Left ventricle myocardium inferior (tissue), 1 donor: ENCODE measurements at places on chromosomes 2 and 18.

GRCh38 chr2:66436581-66437001 lies 1.7 kb downstream of the MEIS1 start:
- peak overlapping the region; percentile 96 for H3K27ac ChIP-seq
- peak overlapping the region; percentile 81 for H3K4me3 ChIP-seq
- peaks cover 27% of the 10 kb centered on the region for H3K27me3 ChIP-seq
- DNase-seq: no peak
- H3K36me3 ChIP-seq: no peaks in the 10 kb centered on the region
- H3K4me1 ChIP-seq: peaks cover 41% of the 10 kb centered on the region

- H3K27me3 ChIP-seq: no peaks in the 10 kb centered on the region
- H3K4me1 ChIP-seq: peaks cover 11% of the 10 kb centered on the region
- H3K4me3 ChIP-seq: no peak overlapping the region
- no peaks in the 10 kb centered on the region for H3K36me3 ChIP-seq
- no peak overlapping the region for H3K27ac ChIP-seq
- no peak for DNase-seq
Measured at GRCh38 chr2:150587547-150588505, 100.4 kb upstream of the RND3 start.

DNA sequence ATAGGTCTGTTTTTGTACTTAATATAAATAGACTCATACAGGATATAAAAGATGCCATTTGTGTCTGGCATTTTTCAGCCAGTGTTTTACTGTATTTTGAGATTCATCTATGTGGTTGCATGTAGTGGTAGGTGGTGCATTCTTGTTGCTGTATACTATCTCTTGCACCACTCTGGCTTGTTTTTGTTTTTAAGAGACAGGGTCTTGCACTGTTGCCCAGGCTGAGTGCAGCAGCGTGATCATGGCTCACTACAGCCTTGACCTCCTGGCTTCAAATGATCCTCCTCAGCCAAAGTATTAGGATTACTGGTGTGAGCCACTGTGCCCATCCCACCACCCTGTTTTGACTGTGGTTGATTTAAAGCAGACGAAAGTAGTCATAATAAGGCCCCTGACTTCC lies 12.6 kb downstream of the HK2 start:
- peak overlapping the region; percentile 86 for H3K27ac ChIP-seq
- H3K4me3 ChIP-seq: no peak overlapping the region
- peaks cover 82% of the 10 kb centered on the region for H3K4me1 ChIP-seq
- H3K36me3 ChIP-seq: no peaks in the 10 kb centered on the region
- no peak for DNase-seq

DNA sequence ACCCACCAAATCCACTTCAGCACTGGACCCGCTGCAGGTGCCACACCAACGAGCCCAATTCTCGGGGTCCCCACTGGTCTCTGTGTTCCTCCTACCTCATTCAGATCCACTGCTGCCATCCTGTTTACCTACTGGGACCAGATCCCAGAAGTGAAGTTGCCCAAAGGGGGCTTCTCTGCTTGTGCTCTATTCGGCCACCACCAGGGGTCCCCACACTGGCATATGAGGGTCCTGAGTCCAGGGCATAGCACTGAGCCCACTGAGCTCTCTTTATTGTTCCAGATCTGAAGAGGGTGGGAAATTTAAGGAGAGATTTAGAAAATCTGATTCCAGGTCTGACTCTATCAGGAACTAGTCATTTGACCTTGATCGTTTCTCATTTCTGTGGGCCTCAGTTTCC lies 2.4 kb downstream of the GPR45 start:
- H3K4me3 ChIP-seq: no peak overlapping the region
- DNase-seq: no peak
- H3K27me3 ChIP-seq: no peaks in the 10 kb centered on the region
- H3K36me3 ChIP-seq: no peaks in the 10 kb centered on the region
- no peak overlapping the region for H3K27ac ChIP-seq
- no peaks in the 10 kb centered on the region for H3K4me1 ChIP-seq

- H3K27ac ChIP-seq: no peak overlapping the region
- DNase-seq: no peak
- no peaks in the 10 kb centered on the region for H3K36me3 ChIP-seq
Measured at GRCh38 chr2:231398585-231398984, 3.1 kb downstream of the B3GNT7 start.

GRCh38 chr2:31380243-31380642 lies 34.3 kb downstream of the XDH start:
- H3K4me3 ChIP-seq: no peak overlapping the region
- no peaks in the 10 kb centered on the region for H3K4me1 ChIP-seq
- no peak for DNase-seq
- H3K27me3 ChIP-seq: no peaks in the 10 kb centered on the region

DNA sequence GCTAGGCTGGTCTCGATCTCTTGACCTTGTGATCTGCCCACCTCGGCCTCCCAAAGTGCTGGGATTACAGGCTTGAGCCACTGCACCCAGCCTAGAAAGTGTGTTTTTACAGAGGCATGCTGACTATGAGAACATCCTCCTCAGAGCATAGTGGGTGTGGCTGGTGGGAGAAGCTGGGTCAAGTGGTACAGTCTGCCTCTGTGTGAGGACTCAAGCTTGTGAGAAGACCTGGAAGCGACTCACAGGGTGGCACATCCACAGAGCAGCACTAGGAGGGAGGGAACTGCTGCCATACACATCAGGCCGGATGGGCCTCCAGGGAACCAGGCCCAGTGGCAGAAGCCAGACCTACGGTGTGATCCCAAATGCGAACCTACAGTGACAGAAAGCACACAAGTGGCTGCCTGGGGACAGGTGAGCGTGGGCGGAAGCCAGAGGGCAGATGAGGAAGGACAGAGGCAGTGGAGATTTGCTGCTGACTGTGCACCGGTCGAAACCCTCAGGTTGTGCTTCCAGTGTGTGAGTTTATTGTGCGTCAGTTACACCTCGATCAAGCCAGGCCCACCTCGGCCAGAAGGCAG lies 8.9 kb downstream of the ARHGEF4 start:
- no peaks in the 10 kb centered on the region for H3K36me3 ChIP-seq
- peaks cover 41% of the 10 kb centered on the region for H3K27me3 ChIP-seq
- H3K4me3 ChIP-seq: no peak overlapping the region
- no peak overlapping the region for H3K27ac ChIP-seq
- no peaks in the 10 kb centered on the region for H3K4me1 ChIP-seq

DNA sequence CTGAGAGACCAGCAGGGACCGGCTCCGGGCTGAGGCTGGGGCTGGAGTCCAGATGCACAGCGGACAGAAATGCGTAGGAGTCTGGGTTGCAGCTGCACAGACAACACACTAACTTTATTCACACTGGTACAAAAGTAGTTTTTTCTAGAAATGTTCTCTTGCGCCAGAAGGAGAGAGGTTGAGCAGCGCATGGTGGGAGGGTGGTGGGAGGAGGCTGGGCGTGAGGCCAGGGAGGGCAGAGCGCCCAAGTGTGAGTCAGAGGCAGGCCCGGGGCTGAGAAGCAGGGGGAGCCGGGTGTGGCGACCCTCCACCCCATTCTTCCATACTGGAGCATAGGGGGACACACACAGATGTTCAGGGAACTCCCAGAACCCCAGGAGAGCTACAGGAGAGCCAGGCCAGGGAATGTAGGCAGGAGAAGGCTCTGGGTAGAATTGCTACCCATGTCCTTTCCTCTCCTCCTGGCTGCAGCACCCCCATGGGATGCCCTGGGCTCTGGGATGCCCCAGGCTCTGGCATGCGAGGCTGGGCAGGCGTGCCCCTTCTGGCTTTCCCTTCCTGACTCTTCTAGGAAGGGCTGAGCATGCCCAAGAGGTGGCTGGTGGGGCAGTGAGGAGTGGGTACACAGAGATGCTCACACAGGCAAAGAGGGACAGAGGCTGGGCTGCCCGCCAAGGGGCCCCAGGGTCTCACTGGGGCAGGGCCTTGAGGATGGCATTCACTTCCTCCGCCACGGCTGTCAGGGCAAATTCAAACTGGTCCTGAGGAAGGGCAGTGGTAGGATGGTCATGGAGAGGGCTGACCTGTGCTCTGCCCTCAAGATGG lies 10.6 kb downstream of the DNAJB2 start:
- DNase-seq: peak; percentile 79
- H3K4me3 ChIP-seq: no peak overlapping the region
- peaks cover 15% of the 10 kb centered on the region for H3K36me3 ChIP-seq
- H3K27ac ChIP-seq: peak overlapping the region; percentile 66
- H3K4me1 ChIP-seq: peaks cover 32% of the 10 kb centered on the region

DNA sequence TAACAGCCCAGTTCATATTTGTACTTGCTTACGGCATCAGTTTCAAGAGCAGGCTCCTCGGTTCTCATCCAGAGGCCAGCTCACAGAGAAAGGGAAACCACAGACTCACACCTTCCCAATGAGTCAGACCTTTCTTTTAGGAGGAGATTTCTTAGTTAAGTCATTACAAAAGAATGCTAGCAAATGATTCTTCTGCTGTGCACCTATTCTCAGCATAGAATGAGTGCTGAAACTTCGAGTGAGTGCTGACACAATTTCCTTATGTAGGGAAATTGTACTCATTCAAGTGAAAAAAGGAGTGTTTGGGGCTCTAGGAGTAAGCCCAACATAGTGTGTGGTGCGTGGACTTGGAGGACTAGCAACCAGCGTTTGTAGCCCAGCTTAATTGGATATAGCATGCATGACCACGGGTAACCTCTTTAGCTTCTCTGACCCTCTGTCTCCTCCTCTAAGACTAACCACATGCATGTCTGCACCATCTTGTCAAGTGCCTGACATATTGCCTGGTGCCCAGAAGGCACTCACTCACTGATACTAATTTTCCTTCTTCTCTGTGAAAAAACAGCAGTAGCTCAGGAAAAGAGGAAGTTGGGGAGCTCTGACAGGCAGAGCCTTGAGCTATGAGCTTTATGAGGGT lies 87.0 kb downstream of the ALPK2 start:
- no peak for DNase-seq
- H3K4me1 ChIP-seq: peaks cover 63% of the 10 kb centered on the region
- H3K36me3 ChIP-seq: peaks cover 5% of the 10 kb centered on the region
- no peak overlapping the region for H3K4me3 ChIP-seq

- no peak for DNase-seq
- H3K27me3 ChIP-seq: no peaks in the 10 kb centered on the region
- no peaks in the 10 kb centered on the region for H3K36me3 ChIP-seq
- H3K4me1 ChIP-seq: peaks cover 21% of the 10 kb centered on the region
- no peak overlapping the region for H3K4me3 ChIP-seq
- H3K27ac ChIP-seq: no peak overlapping the region
Measured at GRCh38 chr2:33238111-33238510, 238.3 kb upstream of the RASGRP3 start.

DNA sequence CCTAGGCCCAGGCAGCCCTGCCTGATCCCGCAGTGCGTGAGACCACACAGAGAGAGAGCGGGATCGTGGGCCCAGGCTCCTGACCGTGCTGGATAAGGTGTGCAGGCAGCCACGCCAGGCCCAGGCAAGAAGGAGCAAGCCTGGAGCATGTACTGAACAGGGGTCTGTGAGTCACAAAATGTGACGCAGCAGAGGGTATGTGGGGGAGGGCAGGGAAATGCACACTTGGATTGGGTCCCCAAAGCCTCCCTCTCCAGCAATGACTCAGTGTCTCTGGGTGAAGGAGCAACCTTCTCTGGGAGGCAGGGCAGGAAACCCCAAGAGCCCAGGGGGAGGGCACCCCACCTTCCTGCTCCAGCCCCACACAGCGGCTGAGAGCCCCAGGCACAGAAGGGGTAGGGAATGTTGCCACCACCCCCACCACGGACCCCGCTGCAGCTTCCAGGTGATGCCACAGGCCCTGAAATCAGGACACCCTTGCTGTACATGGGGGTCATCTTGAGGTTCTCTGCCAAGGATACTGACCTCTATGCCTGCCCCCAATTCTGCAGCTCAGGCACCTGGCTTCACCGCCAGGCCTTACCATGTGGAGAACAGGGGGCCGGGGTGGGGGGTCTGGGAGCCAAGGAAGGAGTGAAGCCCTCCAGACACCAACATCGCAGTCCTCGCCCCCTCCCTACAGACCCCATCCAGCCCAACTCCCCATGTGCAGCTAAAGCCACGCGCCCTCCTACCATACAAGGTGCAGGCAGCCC lies 1.3 kb upstream of the GPC1 start:
- DNase-seq: peak; percentile 16

- H3K4me3 ChIP-seq: no peak overlapping the region
- peaks cover 61% of the 10 kb centered on the region for H3K4me1 ChIP-seq
- H3K27me3 ChIP-seq: no peaks in the 10 kb centered on the region
- no peak overlapping the region for H3K27ac ChIP-seq
- H3K36me3 ChIP-seq: peaks cover 22% of the 10 kb centered on the region
- DNase-seq: no peak
Measured at GRCh38 chr2:190357600-190357999, 14.2 kb downstream of the INPP1 start.

- no peak overlapping the region for H3K4me3 ChIP-seq
- peaks cover 100% of the 10 kb centered on the region for H3K36me3 ChIP-seq
- no peaks in the 10 kb centered on the region for H3K27me3 ChIP-seq
- peak overlapping the region; percentile 73 for H3K27ac ChIP-seq
- no peak for DNase-seq
Measured at GRCh38 chr2:218229851-218230250, 12.9 kb downstream of the ARPC2 start.

DNA sequence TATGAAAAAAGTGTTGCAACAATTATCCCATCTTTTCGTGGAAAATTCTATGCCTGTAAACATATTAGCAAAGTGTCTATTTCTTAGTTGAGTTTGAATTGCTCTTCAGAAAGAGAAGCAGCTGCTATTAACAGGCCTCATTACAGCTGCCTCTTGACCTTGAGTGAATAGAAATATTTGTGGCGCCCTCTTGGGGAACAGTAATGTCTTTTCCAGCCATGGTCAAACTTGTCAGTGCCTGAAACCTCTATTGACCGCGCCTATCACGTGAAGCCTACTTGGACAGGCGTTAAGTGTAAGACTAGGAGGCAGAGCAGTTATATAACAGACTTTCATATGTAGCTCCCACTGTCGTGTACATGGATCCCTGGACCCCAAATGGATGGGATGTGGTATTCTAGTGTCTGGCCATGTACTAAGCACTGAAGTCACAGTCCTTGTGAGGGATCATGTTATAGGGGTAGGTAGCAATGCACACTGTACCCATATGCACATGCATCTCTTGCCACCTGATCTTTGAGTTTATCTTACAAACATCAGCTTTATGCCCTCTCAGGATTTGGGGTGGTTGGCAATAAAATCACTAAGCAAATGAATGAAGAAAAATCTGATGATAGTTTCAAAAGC lies 245.0 kb downstream of the PTGR3 start:
- no peaks in the 10 kb centered on the region for H3K27me3 ChIP-seq
- H3K4me1 ChIP-seq: peaks cover 12% of the 10 kb centered on the region
- DNase-seq: no peak
- H3K36me3 ChIP-seq: no peaks in the 10 kb centered on the region
- H3K4me3 ChIP-seq: no peak overlapping the region

GRCh38 chr2:119744335-119744939 lies 15.3 kb upstream of the PTPN4 start:
- H3K27ac ChIP-seq: no peak overlapping the region
- H3K27me3 ChIP-seq: no peaks in the 10 kb centered on the region
- no peak overlapping the region for H3K4me3 ChIP-seq
- DNase-seq: no peak
- peaks cover 10% of the 10 kb centered on the region for H3K4me1 ChIP-seq

GRCh38 chr2:9337901-9338300 lies 85.4 kb downstream of the ITGB1BP1 start:
- H3K4me3 ChIP-seq: no peak overlapping the region
- H3K4me1 ChIP-seq: peaks cover 22% of the 10 kb centered on the region
- no peaks in the 10 kb centered on the region for H3K27me3 ChIP-seq

- no peak overlapping the region for H3K27ac ChIP-seq
- no peak overlapping the region for H3K4me3 ChIP-seq
- DNase-seq: no peak
- peaks cover 3% of the 10 kb centered on the region for H3K4me1 ChIP-seq
Measured at GRCh38 chr2:95353055-95353575, 49.4 kb upstream of the FAHD2A start.
